ENCODE measurements at places on chromosomes 5 and 9.

DNA sequence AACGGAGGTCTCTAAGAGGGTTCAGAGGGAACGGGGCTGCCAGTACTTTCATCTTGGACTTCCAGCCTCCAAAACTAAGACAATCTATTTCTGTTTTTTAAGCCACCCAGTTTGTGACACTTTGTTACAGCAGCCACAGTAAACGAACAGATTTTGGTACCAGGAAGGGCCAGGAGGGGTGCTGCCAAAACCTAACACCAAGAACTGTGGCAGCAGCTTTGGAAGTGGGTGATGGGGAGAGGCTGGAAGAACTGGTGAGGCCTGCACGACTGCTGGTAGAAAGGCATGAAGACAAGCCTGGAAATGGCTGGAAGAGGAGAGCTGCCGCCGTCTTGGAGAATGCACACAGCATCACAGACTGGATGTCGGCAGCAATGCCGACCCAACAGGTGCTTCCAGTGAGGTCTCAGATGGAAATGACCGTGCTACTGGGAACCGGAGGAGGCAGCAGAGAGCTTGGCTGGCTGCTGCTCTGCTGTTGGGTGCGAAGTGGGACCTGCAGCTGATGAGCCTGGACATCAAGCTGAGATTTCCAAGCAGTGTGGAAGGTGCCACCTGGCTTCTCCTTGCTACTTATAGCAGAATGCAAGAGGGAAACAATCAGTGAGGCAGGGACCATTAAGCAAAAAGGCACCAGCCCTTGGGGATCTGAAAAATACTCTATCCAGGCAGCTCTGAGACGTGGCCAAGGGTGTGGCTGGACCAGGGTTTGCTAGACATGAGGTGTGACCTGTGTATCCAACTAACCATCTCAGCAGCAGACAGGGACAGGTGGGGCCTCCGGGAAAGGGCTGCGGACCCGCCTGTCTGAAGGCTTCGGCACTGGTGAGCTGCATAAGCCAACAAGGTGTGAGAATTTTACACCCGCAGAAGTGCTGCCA, 4.7 kb upstream of the TMEM210 start:
- peak; percentile 81 for DNase-seq

GRCh38 chr9:114906922-114907571, 23.3 kb downstream of the TNFSF8 start:
- DNase-seq: peak; percentile 93

DNA sequence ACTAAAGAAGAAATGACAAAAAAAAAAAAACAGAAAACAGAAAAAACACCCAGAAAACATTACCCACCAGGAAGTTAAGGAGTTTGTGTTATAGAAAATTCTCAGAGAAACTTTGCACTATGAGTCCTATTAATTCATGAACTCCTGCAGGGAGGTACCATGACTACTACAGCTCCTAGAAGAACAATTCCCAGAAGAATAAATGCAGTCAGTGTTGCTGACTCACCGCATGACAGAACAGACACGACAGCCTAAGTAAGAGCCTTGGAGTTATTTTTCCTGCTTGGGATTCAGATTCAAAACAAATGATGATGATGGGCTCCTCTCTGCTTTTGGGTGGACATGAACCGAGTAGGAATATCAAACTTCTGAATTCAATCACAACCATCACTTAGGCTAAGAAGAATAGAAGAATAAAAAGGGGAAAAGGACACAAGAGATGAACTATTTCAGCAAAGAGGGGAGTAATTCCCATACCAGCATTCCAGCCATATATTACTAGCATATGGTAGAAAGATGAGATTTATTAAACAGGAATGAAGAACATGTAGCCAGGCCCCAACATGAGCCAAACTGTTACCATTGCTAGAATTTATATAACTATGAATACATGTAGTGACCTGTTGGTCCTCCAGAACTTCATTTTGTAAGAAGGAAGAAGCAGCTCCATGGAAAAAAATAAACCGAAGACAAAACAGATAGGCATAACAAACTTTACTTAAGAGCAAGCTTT, 209.6 kb upstream of the PDE4D start:
- DNase-seq: no peak

- peak; percentile 92 for DNase-seq
These were observed at the start of gene PLPPR1 for GRCh38 chr9:101028346-101029314. Gene PLPPR1 (plus strand): TSS chr9:101028727.

GRCh38 chr9:112015736-112016135, 119.1 kb downstream of the UGCG start:
- peak; percentile 2 for DNase-seq

GRCh38 chr5:62538017-62538942, 40.3 kb upstream of the LRRC70 start:
- no peak for DNase-seq

GRCh38 chr5:167208911-167209310, 1082.5 kb upstream of the WWC1 start:
- no peak for DNase-seq

DNA sequence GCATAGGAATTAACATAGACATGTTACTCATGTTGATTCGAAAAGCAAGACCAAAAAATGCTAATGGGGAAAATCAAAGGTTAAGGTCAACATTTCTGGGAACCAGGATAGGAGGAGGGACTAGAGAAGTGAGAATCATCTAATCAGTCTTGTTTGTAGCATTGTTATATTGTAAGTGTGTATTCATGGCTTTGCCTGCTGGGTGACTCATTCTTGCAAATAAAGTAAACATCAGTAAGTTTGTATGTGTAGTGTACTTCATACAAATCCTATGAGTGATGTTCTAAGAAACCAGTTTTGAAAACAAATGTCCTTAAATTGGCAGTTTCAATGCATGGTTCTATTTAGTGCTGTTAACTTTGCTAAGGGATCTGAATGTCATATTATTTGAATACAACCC, 79.0 kb upstream of the TMEM252 start:
- DNase-seq: no peak

- no peak for DNase-seq
These were observed 43.4 kb upstream of the HAPLN1 start for GRCh38 chr5:83764101-83764500.

DNA sequence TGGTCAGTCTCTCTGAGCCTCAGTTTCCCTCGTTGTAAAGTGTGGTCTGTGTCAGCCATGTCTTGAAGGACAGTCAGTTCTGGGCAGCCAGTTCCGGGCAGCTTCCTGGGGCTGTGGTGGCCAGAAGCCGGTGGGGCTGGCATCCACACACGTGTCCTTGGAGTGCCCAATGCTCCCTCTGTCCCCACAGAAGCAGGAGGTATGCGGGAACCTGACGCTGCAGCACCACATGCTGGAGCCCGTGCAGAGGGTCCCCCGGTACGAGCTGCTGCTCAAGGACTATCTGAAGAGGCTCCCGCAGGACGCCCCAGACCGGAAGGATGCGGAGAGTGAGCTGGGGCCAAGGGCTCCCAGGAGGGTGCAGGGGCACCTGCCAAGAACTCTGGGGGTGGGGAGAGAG, 48.4 kb upstream of the SUSD3 start:
- DNase-seq: peak; percentile 40

DNA sequence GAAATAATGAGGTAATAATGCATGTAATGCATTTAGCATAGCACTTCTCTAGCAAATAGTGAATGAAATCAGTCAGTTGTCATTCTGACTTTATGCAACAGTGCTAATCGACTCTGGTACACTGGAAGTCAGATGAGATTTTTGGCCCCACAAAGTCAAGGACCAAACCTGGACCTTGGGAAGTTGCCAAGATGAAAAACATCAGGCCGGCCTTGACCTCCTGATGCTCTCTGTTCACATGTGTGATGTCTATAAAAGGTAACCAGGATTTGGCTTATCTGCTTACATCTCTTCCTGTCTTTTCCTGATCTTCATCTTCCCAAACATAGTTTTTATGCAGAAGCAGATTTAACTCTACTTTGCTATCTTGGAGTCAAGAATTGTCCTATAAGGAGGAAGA, 39.5 kb downstream of the SLC22A5 start:
- no peak for DNase-seq

DNA sequence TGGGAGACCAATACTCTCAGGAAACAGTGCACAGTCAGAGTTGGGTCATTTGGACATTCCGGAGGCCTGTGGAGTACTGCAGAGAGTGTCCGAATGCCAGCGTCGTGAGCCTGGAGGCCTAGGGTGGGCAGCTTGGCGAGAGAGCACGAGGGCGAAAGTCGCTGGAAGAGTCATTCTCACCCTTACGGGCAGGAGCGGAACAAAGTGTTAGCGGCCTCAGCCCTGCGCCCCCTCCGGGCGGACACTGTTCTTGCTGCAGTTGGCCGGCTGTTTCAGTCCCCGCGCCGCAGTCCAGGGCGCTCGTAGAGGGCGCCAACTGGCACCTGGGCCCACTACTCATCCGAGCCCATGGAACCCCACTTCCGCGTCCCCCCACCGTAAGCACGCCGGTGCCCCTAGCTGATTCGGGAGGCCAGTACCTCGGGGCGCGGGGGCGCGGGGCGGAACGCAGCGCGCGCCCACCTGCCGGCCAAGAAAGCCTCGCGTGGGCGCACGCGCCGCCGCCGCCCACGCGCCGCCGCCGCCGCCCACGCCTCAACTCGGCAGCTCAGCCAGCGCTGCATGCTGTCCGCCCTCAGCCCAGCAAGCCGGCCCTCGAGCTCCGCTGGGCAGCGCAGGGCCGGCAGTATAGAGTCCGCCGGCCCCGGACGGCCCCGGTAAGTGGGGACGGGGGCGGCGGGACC, 99.7 kb upstream of the CCL21 start:
- peak; percentile 90 for DNase-seq

GRCh38 chr5:78361631-78361993, 1.2 kb downstream of the SCAMP1 start:
- no peak for DNase-seq

DNA sequence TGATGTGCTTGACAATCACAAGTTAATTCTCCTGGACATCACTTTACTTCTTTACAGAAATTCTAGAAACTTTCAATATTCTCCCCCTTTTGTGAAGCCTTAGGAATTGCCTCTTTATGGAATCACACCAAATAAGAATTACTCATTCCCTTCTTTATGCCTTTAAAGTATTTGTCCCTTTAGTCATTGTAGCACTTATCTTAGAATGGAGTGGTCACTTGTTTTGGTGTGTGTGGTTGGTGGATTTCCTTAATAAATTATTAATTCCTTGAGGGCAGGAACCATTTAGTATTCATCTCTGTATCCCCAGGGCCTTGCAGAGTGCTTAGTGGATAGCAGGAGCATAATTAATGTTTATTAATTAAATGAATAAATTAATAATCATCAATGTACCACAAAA, 307.0 kb downstream of the ARRDC3 start:
- DNase-seq: no peak

DNA sequence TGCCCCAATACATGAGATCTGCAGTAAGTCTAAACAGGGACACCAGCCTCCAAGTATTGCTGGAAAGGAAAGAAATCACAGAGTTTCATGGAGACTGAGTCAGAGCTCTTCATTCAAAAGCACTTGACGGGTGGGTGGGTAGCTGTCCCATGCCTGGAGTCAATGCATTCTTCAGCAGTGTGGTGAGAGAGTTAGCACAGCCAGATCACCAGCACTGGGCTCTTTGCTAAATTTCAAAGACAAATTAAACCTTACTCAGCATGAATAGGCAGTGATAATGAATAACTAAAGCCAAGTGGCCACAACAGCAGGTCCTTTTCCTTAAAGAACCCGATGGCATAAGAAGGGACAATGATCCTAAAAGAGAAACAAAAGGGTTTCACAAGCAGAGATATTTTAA, 192.4 kb downstream of the ACTL7B start:
- DNase-seq: no peak

DNA sequence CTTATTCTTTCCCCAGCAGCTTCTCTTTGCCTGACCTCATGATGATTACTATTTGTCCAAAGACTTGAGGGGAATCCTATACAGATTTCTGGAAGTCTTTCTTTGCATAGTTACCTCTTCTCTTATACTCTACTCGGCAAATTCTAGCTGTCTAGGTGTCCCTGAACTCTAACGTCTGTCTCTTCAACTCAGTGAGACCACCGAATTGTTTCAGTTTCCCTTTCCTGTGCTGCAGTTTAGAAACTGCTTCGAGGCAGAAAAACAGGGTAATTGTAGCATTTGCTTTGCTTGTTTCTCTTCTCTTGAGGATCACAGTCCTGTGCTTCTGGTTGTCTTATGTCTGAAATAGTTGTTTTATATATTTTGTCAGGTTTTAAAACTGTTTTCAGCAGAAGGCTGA, 14.8 kb downstream of the LVRN start:
- no peak for DNase-seq

DNA sequence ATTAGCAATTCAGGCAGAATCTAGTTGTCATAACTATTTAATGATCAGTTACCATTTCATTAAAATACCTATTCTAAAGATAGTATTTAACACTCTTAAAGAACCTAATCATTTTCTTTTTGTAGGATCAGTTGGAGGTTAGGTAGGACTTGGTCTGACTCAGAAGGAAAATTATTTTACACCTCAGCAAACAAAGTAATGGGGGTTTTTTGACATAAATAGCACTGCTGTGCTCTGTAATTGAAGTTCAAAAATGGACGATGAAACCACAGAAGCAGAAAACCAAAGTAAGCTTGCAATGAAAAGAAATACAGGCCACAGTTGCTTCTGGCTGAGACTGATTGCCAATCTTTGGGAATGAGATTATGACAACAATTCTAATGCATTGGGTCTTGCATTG, 187.0 kb upstream of the TRPM3 start:
- no peak for DNase-seq

DNA sequence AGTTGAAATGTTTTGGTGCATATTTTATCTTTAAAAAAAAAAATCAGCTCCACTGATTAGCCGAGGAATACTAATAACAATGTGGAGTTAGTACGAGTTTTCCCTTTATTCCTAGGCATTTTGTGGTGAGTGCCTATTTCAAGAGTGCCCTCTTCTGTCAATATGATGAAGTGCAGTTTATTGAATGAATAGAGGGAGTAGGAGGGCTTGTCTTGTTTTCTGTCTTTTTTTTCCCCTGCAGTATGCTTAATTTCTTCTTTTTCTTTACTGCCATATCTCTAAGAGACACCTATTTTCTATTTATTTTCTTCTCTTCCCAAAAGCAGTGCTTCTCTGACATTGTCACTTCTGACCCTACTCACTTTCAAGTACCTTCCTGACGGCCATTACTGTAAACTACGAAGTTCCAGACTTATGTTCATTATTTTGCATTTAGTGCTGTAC, 169.6 kb upstream of the PITX1 start:
- no peak for DNase-seq

DNA sequence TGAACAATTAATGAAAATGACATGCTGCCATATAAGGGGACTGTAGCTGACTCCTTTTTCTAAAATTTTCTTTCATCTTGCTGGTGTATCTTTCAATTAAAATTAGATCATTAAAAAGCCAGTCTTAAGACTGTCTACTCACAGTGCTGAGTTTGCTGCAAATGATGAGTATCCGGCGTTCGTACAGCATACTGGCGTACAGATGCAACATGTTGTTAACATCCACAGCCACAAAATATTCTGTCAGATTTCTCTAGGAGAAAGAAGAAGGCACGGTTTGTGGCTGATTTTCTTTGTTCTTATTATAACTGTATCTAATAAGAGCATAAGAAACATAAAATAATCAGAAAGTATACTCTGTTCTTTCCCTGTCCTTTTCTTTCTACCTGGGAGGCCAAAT, 278.1 kb downstream of the DENND1A start:
- DNase-seq: no peak

GRCh38 chr5:170254056-170254455, 21.3 kb downstream of the C5orf58 start:
- DNase-seq: peak; percentile 68

- no peak for DNase-seq
These were observed 40.2 kb upstream of the EGFL7 start for GRCh38 chr9:136622538-136622948.

GRCh38 chr9:37566716-37567115, 9.5 kb downstream of the FBXO10 start:
- DNase-seq: no peak

- peak; percentile 78 for DNase-seq
These were observed 497.8 kb upstream of the SEMA6A start for GRCh38 chr5:117072439-117072838.

GRCh38 chr9:117268847-117269446, 145.9 kb downstream of the ASTN2 start:
- no peak for DNase-seq
